ENCODE measurements at places on chromosomes 5 and 9. TPM values are rescaled to one million over a fixed set of nuclear protein-coding genes. Genes with fewer than 3 reads are reported as not detected.

GRCh38 chr5:80761966-80762365, 107.2 kb upstream of the DHFR start:
- peaks cover 3% of the 10 kb centered on the region for H3K36me3 ChIP-seq
- no peak for DNase-seq
- no peak overlapping the region for H3K4me3 ChIP-seq
- H3K4me1 ChIP-seq: no peaks in the 10 kb centered on the region
- H3K27ac ChIP-seq: no peak overlapping the region
- no peaks in the 10 kb centered on the region for H3K27me3 ChIP-seq

DNA sequence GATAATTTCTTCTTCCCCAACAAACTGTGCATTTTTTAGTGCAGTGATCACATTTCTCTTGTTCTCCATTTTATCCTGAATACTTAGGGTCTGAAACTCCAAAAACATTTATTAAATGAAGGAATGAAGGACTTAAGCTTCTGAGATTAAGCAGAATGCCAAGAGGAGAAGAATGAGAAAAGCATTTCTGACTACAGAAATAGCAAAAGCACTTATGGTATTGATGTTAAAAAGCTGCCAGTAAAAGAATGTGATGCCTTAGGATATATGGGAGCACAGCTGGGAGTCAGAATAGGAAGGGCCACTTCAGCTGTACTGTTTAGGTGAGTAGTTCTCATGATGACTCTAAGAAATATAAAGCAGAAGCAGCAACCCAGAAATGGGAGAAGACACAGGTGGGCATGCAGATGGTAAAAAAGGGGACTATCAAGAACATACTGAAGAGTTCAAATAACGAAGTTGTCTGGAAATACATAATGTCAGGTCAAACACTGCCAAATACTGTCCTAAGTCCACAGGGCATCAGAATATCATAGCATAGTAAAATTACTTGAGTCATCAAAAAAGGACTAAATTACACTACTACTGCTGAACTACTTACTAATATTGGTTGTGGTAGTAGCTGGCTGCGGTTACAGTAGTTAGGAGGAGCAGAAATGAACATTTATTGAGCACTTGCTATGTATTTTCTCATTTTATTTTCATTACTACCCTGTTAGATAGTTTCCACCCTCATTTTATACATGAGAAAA, 132.7 kb downstream of the MAPKAP1 start:
- H3K27me3 ChIP-seq: no peaks in the 10 kb centered on the region
- DNase-seq: no peak
- H3K27ac ChIP-seq: no peak overlapping the region
- H3K36me3 ChIP-seq: no peaks in the 10 kb centered on the region

DNA sequence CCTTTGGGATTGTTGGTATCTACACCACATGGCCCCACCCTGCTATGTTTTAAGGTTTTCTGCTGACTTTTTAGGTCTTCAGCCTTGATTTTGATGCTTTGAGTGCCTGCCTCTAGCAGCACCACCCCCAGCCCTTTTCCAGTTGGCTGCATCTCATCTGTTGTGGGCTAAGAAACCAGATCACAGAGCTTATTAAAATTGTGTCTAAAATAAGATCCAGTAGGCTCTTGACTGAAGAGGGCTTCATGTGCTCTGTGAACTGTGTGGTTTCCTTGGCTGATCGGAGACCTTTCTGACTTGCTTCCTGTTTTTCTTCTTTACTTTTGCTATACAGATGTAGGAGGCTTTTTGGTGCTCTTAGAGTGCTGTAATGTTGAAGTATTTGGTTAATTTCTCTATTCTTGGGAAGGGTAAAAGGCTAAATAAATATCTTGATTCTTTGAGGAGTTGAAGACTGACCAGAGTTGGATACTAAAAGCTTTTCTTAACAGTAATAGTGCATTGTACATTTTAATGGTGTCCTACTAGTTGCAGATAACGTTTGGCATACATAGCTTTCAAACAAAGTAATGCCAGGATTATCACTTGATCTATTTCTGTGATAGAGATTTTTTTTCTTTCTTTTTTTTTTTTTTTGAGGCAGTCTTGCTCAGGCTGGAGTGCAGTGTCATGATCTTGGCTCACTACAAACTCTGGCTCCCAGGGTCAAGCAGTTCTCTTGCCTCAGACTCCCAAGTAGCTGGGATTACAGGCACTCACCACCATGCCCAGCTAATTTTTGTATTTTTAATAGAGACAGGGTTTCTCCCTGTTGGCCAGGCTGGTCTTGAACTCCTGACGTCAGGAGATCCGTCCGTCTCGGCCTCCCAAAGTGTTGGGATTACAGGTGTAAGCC, 4.5 kb downstream of the UBE2D2 start:
- no peaks in the 10 kb centered on the region for H3K27me3 ChIP-seq
- no peaks in the 10 kb centered on the region for H3K36me3 ChIP-seq
- H3K4me1 ChIP-seq: no peaks in the 10 kb centered on the region

DNA sequence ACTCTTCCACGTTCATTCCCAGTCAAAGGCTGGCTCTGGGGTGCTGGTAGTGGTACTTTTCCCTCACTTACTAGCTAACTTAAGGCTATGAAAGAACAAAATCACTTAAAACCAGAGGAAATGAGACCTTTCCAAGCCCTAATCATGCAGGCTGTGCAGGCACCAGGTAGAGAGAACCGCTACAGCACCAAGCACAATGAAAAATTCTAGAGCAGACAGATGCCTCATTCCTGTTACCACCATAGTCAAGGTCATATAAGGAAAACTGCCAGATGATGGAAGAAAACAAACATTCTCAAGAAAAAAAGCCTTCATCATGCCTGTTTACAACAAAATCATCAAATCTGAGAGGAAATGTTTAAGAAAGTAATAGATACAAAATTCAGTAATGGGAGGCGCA, 374.4 kb upstream of the PDE4D start:
- H3K36me3 ChIP-seq: no peaks in the 10 kb centered on the region
- H3K27ac ChIP-seq: peak overlapping the region; percentile 3
- no peak overlapping the region for H3K4me3 ChIP-seq
- no peaks in the 10 kb centered on the region for H3K27me3 ChIP-seq

DNA sequence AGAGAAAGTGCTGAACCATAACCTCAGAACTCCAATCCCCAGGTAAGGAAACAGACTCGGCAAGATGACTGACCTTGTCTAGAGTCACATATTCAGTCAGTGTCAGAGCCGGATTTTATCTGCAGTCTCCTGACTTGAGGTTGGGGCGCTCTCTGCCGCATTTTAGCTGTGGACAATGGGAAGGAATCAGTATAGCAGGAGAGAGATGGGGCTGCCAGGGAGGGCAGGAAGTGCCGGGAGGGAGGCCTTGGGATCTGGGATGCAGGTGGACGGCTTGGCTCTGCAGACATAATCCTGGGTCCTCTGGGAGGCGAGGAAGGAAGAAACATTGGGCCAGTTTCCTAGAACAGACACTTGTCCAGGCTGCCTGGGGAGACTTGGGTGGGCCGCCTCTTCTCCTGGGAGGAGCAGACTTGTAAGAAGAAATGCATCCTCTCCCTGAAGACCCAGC, 39.7 kb upstream of the COL15A1 start:
- no peaks in the 10 kb centered on the region for H3K4me1 ChIP-seq
- H3K36me3 ChIP-seq: no peaks in the 10 kb centered on the region
- H3K4me3 ChIP-seq: no peak overlapping the region

DNA sequence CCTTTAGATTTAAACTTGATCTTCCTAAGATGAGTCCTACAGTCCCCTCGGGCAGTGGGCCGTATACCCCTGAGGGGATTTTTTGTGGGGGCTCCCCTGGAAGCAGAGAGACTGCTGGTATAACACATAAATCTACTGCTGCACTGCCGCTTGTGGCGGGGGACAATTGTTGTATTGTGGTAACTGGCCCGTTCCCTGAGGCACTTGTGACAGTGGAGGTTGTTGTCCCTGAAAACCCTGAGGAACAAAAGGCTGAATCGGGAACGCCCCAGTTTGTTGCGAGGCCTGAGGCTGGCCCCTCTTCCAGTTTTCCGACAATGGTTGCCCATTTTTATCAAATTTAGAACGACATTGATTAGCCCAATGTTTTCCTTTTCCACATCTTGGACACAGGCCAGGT, 4.7 kb upstream of the TMEM141 start:
- no peaks in the 10 kb centered on the region for H3K4me1 ChIP-seq
- H3K27ac ChIP-seq: no peak overlapping the region
- peak; percentile 55 for DNase-seq
- no peaks in the 10 kb centered on the region for H3K36me3 ChIP-seq
- no peaks in the 10 kb centered on the region for H3K27me3 ChIP-seq

DNA sequence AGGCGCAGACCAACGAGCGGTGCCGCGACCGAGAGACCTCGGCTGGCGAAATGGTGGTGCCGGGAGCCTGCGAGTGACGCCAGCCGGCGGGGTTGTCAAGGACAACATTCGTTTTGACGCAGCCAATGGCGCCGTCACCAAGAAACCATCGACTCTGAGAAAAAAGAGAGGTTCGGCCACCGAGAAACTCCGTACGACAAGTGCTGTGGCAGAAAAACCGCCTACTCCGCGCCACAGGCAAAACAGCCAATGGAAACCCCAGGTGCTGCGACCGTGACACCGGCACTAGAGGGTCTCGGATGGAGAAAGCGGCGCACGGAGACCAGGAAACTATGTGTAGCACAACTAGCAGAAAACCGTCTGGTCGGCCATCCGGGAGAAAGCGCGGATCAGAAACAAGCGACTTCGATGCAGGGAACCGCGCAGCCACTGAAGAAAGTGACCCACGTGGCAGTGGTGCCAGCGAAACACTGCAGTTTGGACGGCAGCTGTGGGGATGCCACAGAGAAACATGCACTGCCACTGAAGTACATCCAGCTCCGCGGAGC, 88.8 kb downstream of the ANXA2R start:
- H3K36me3 ChIP-seq: no peaks in the 10 kb centered on the region
- H3K27ac ChIP-seq: no peak overlapping the region
- H3K4me3 ChIP-seq: peak overlapping the region; percentile 19
- no peaks in the 10 kb centered on the region for H3K27me3 ChIP-seq

DNA sequence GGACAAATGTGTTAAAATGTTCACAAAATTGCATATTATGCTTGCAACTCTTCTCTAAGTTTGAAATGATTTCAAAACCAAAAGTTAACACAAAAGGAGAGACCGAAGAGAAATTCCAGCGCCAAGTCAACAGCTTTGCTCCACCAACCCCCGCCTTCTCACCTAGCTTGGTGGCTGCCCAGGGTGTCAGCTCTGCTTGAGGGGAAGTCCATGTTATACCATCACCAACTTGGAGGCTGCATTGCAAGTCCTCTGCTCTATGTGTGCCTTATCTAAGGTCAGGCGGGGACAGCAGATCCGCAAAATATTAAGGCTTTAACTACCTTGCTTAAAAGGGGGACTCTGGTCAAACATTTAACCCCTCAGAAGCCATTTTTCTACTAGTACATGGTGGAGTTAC, 14.6 kb downstream of the CCNJL start:
- H3K4me3 ChIP-seq: no peak overlapping the region
- no peaks in the 10 kb centered on the region for H3K4me1 ChIP-seq
- H3K27ac ChIP-seq: no peak overlapping the region
- DNase-seq: no peak
- H3K27me3 ChIP-seq: no peaks in the 10 kb centered on the region
- no peaks in the 10 kb centered on the region for H3K36me3 ChIP-seq

GRCh38 chr5:1498623-1499416, 24.9 kb downstream of the LPCAT1 start:
- no peaks in the 10 kb centered on the region for H3K27me3 ChIP-seq
- no peak overlapping the region for H3K27ac ChIP-seq
- no peak for DNase-seq
- peaks cover 2% of the 10 kb centered on the region for H3K36me3 ChIP-seq
- no peak overlapping the region for H3K4me3 ChIP-seq
- no peaks in the 10 kb centered on the region for H3K4me1 ChIP-seq

- DNase-seq: no peak
- no peak overlapping the region for H3K4me3 ChIP-seq
- H3K4me1 ChIP-seq: peaks cover 14% of the 10 kb centered on the region
- no peaks in the 10 kb centered on the region for H3K27me3 ChIP-seq
These were observed 63.9 kb downstream of the SERINC5 start for GRCh38 chr5:80191991-80192398.

DNA sequence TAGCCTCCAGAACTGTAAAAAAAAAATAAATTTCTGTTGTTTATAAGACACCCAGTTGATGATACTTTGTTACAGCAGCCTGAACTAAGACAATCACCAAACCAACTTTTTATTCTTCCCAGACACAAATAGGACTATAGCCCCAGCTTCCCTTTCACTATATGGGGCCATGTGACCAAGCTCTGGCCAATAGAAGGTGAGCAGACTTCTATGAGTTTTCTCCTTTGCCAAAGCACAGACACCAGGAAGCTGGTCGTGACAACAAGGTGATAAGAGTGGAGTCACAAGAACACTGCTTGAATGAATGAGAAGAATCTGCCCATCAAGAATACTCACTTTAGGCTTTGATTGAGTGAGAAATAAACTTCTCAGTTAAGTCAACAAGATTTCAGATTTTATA, 217.7 kb downstream of the DEPDC1B start:
- no peaks in the 10 kb centered on the region for H3K27me3 ChIP-seq
- H3K36me3 ChIP-seq: no peaks in the 10 kb centered on the region
- no peak overlapping the region for H3K27ac ChIP-seq
- DNase-seq: no peak
- H3K4me3 ChIP-seq: no peak overlapping the region

SAXO1 gene
- 0.29 TPM for total RNA-seq

FAM163B gene
- total RNA-seq: not detected

CYLC2 gene
- not detected for total RNA-seq

INSL6 gene
- not detected for total RNA-seq

SPATA31D4 gene
- not detected for total RNA-seq

Measured in aorta (tissue), 5 donors.